ENCODE measurements at places on chromosomes 4 and X.
A peak's percentile ranks its signal among the peaks of the same experiment; 100 is the strongest.

DNA sequence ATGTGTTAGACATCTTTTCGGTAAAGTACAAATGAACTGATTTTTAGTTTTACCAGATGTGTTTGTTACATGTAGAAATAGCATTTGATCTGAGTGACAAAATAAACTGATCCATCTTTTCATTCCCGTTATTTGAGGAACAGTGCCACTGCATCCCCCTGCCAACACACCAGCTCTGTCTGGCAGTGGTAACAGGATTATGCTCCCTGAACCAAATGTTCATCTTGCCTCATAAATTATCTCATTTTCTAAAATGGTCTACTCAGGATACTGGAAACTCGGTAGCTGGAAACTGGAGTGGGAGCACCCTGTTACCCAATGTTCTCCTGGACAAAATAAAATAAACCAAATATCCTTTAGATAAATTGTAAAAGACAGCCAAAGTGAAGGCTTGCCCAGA is 171.6 kb downstream of the FAT4 start:
- DNase-seq = no peak

- peak; percentile 15 for DNase-seq
Measured at GRCh38 chrX:44904542-44905115, 31.6 kb downstream of the KDM6A start.

- peak; percentile 25 for DNase-seq
Measured at GRCh38 chr4:80196922-80197573, at the start of gene PRDM8. Gene PRDM8, plus strand, starts transcription at chr4:80197503. Its CDS starts 2,578 bp downstream, at chr4:80200081.

- DNase-seq = no peak
Measured at GRCh38 chr4:118981171-118981838, 92.7 kb downstream of the SYNPO2 start.

GRCh38 chr4:38958453-38959190 is 73.6 kb downstream of the TMEM156 start:
- no peak for DNase-seq

GRCh38 chrX:39519030-39519488 is 578.7 kb downstream of the BCOR start:
- DNase-seq = peak; percentile 51

- no peak for DNase-seq
Measured at GRCh38 chr4:612749-613125, 12.6 kb upstream of the PDE6B start.

All from G401 (cell line).